Gastroesophageal sphincter (tissue), 4 donors: ENCODE measurements at places on chromosomes 1 and 21.

- ATAC-seq: no peak
These were observed 7.2 kb downstream of the CAP1 start for GRCh38 chr1:40047769-40048168.

DNA sequence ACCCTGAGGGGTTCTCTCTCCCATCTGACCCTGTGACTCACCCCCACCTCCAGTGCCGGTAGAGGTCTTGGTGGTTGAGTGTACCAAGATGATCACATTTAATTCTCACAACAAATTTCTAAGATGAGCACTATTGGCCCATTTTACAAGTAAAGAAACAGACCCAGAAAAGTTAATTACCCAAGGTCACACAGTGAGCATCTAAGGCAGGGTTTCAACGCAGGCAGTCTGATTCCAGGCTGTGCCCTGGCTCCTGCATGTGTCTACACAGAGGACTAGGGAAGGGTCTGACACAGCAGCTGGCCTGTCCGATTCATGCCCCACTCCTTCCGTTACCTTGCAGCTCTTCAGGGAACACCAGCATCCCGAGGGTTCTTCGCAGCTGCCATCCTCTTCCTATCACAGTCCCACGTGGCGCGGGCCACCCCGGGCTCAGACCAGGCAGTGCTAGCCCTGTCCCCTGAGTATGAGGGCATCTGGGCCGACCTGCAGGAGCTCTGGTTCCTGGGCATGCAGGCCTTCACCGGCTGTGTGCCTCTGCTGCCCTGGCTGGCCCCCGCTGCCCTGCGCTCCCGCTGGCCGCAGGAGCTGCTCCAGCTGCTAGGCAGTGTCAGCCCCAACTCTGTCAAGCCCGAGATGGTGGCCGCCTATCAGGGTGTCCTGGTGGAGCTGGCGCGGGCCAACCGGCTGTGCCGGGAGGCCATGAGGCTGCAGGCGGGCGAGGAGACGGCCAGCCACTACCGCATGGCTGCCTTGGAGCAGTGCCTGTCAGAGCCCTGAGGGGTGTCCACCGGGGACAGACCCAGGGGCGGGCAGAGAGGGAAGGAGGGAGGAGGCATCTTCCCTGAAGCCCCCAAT lies 7.5 kb downstream of the NCDN start:
- ATAC-seq: no peak

DNA sequence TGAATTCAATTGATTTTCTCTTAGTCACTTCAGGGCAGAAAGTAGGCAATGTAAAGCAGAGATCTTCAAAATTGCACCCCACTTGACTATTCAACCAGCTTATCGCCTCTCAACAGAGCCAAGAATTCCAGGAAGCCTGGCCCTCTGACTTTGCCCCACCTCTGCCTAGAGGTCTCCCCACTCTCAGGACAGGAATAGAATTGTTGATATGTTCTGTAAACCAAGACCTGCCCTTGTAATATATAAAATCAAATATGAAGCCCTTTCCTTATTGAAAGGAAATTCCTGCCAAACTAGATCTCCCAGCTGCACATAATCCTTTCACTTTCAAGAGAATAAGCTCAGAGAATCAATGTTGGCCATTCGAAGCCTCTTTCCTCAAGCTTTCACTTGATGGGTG lies 116.1 kb upstream of the DPT start:
- no peak for ATAC-seq

DNA sequence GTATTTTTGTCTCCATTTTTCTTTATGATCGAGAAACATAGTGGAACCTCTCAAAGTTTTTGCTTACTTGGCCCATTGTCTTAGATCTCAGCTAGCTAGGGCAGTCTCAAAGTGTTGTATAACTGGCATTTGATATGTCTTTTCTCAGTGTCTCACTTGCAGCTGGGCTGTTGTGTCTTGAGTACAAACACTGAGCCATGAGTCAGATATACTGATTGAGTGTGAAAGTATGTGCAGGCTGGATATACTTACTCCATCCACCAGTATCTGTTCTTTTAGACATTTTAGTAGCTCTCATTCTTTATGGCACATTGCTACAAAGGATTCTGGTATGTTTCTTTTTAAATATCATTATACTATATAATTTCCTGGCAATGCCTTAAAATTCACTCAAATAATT lies 14.3 kb upstream of the GPR52 start:
- no peak for ATAC-seq

DNA sequence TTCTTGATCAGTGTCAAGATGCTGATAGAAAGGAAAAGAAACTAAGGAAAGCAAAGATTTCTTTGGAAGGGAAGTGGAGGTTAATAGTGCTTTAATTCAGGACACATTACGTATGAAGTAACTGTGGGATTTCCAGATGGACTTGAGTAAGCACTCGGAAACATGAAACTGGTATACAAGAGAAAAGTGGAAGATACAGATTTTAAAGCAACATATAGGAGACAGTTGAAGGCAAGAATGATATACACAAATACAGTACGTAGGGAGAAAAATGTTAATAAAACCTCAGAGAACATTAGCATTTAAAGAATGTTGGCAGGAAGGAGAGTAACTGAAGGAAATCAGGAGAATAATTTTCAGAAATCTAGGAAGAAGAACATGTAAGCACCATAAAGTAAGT lies 730.9 kb upstream of the ADGRL2 start:
- no peak for ATAC-seq

GRCh38 chr1:158496374-158496773 lies 24.4 kb downstream of the OR10R2 start:
- no peak for ATAC-seq

GRCh38 chr1:147084273-147085096 lies 87.8 kb downstream of the PRKAB2 start:
- peak; percentile 80 for ATAC-seq

- no peak for ATAC-seq
These were observed 2.7 kb upstream of the ZBTB21 start for GRCh38 chr21:42012763-42013329.

GRCh38 chr1:119766374-119766794 lies 2.3 kb downstream of the HMGCS2 start:
- ATAC-seq: peak; percentile 64

DNA sequence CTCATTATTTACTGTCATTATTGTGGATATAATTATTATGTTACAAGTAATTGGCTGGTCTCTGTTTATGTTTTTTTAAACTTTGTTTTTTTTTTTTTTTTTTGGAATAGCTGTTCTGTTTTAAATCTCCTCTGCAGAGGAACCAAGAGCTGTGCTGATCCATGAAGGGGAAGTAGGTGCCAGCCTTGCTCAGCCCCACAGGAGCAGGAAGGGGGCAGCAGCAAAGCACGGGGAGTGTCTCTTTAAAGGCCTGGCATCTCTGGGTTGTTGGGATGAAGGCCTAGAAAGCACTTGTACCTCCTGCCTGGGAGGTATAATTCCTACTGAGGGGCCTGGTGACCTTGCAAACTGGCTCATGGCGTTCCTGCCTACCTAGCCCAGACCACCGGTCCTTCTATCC lies 2.5 kb upstream of the GRHL3 start:
- no peak for ATAC-seq

- no peak for ATAC-seq
These were observed 30.5 kb downstream of the IFI16 start for GRCh38 chr1:159040206-159040605.

DNA sequence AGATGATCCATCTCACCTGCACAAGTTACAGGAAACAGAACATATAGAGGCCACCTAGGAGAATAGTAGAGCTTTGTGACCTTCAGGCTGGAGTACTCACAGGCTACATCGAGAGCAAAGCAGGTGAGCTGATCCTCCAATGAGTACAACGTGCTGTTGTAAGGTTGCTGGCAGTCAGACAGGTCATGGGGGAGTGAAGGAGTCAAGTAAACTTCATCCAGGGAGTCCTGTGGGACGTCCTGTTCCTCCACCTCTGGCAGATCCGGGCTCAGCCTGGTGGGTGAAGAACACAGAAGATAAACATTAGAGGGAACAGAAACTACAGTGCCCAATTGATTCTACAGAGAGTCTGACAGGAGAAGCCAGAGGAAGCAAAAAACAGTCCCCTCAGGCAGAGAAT lies 62.5 kb downstream of the PRKAB2 start:
- no peak for ATAC-seq

DNA sequence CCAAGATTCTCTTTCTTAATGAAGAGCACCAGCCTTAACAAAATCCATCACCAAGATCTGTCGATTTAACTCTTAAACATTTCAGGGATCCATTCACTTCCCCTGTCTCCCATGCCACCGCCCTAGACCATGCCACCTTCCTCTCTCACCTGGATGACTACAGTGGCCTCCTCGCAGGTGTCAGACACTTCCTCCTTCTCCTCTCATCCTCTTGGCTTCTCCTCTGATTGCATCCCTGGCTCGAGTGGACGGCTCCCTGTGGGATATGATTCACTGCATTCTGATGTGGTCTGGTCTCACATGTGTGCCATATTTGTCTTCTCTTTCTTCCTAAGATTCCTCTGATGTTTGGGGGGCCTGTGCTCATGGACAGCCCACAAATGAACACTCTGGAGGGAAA lies 66.4 kb upstream of the KLHDC7A start:
- ATAC-seq: no peak

DNA sequence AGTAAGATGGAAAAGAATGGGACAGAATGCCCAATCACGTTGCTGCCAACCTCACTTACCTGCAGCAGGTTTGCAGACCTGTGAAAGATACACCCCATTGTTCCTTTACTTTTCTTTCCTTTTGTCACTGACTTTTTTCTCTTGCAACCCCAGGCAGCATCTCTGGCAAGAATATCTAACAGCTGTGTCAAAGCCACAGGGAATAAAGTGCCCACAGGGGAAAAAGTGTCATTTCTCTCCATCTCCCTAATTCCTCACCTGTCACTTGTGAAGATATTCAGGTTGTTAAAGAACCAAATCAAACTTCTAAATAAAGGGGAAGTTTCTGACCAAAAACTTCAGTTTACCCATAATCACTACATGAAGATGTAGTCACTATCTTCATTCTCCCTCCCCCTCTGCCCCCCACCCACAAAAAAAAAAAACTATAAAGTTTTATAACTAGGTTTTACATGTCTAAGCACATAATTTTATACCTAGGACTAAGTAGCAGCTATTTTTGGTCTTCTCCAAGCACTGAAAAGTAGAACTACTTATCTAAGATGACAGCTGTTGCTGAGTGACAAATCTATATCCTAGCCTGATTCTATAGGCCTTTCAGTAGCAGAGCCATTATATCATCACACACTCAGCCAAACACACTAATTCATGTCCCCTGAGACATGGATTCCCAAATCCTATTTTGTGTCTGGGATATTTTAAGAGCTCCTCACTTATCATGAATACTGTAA lies 54.9 kb downstream of the TBX15 start:
- ATAC-seq: no peak

DNA sequence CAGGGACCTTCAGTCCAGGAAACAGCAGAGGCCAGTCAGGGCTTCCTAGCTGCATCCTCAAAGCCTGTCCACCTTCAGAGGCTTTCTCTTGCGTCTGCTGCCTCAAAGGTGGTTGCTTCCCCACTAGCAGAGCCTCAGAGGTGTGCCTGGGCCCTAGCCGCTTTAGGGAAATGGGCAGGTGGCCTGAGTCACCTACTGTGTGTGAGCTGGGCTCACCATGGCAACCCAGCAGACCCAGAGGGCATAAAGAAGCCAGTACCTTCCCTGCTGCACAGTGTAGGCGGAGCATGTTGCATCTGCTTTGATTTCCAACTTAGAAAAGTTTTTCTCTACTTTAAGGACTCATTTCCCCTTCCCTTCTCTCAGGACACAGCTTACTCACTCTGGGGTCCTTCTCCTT lies 12.5 kb downstream of the SLC9A1 start:
- no peak for ATAC-seq

- ATAC-seq: no peak
These were observed 14.9 kb upstream of the SLAMF9 start for GRCh38 chr1:159968901-159969300.
